ENCODE measurements at places on chromosomes 7 and 10. TPM values are rescaled to one million over a fixed set of nuclear protein-coding genes. Genes with fewer than 3 reads are reported as not detected.

Gene PRKCQ
- 60.0 TPM for total RNA-seq

Gene STEAP2
- not detected for total RNA-seq

Gene SNCG
- total RNA-seq = not detected

Gene IRF5
- total RNA-seq = 3.0 TPM

Gene NEUROG3
- total RNA-seq = not detected

Gene OPN4
- total RNA-seq = not detected

Gene TMEM178B
- total RNA-seq = not detected

Gene CDH23
- total RNA-seq = 10.2 TPM

Gene EPDR1
- total RNA-seq = 0.75 TPM

Gene HGF
- total RNA-seq = not detected

Gene HECW1
- total RNA-seq = not detected

Gene DEPP1
- not detected for total RNA-seq

Gene TMEM26
- total RNA-seq = not detected

Gene GPR146
- total RNA-seq = 7.0 TPM

Gene NDUFB2
- 103 TPM for total RNA-seq

Gene ANKRD30A
- total RNA-seq = not detected

Gene RADIL
- total RNA-seq = not detected

Gene CYP2E1
- total RNA-seq = 1.2 TPM

Gene UBE2D1
- 10.2 TPM for total RNA-seq

Gene GBF1
- 36.9 TPM for total RNA-seq

Gene TFR2
- 2.6 TPM for total RNA-seq

Gene ZPBP
- total RNA-seq = not detected

Data from naive thymus-derived CD8-positive, alpha-beta T cell (primary cell).